Activated CD8-positive, alpha-beta memory T cell treated with anti-CD3 and anti-CD28 coated beads for 1 hour (primary cell): ENCODE measurements at places on chromosomes 3 and 15.

- no peak for DNase-seq
These were observed 495.5 kb upstream of the CFAP20DC start for GRCh38 chr3:59545374-59545773.

GRCh38 chr3:30340500-30340899 lies 265.9 kb upstream of the TGFBR2 start:
- DNase-seq, result no peak

GRCh38 chr3:127167315-127168043 lies 25.5 kb upstream of the PRR23E start:
- no peak for DNase-seq

GRCh38 chr3:122991236-122991985 lies 36.2 kb downstream of the SEMA5B start:
- DNase-seq, result no peak

- no peak for DNase-seq
These were observed 327.5 kb downstream of the ARPP21 start for GRCh38 chr3:35966629-35967464.

GRCh38 chr3:108338901-108339545 lies 42.7 kb downstream of the HHLA2 start:
- no peak for DNase-seq

DNA sequence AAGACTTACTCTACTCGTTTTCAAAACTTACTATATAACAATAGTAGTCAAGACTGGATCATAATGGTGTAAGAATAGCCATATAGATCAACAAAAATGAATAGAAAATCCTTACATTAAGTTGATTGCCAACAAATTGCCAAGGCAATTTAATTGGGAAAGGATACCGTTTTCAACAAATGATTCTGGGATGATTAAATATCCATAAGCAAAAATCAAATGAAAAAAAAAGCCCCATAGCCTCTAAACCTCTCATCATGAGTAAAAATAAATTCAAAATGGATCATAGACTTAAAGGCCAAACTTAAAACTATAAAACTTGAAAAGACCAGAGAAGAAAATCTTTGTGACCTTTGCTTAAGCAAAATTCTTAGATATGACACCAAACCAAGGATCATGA lies 5.3 kb upstream of the SNRK start:
- DNase-seq, result no peak

DNA sequence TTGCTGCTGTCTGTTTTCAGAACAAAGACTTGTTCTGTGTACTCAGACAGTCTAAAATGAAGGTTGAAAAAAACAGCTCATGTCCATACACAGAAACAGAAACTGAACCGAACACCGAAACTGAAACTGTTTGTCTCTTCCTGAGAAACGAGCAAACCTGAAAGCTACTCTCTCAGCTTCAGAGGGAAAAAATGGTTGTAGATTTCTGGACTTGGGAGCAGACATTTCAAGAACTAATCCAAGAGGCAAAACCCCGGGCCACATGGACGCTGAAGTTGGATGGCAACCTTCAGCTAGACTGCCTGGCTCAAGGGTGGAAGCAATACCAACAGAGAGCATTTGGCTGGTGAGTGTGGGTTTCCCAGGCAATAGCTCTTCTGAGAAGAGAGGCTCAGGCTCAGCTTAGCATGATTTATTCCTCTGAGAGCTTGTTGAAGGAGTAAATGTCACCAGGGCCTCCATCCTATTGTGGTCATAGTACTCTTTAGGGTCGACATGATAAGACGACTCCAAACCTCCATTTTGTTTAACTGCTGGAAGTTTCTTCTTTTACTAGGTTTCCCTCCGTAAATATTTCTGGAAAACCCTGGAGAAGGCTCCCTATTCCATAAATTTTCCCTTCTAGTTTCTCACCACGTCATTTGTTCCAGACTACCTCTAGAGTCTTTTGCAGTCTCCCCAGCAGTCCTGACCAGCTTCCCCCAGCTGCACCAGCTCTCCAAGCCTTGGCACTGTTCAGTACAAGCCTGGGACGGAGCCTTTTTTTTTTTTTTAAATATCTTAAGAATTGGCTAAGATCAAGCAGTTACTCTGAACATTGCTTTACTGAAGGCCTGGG lies at the start of gene RTP4:
RTP4 (plus strand) TSS at position 135 of the 838 bp plus-strand sequence; CDS start at position 192, 57 bp downstream.
- DNase-seq, result no peak

DNA sequence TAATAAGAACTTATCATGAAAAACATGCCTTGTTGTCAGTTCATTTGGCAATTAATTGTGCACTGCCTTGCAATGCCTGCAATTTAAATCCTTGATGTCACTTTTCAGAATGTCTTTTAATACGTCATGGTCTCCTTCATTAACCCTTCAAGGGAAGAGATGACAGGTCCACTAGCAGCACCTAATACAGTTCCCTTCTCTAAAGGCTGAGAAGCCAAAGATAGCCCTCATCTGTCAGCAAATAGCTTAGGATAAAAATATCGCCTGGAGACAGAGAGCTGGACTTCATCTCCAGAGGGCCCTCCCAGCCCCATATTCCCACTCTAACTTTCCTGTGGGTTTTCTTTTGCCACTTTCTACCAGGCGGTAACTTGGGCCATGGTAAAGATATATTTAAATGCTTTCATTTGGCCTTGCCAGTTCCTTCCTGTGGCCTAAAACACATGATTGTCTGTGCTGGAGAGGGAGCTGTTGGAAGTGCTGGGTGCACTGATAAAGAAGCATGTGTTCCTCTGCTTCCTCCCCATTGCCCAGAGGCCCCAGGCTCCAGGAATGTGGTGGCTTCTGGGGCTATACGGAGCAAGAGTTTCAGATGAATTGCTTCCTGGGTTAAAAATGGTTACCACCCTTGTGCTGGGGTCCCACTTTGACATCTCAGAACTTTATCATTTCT lies 76.3 kb upstream of the UMPS start:
- DNase-seq, result no peak
